SHP77 (cell line): ENCODE measurements at places on chromosomes 4 and X.

GRCh38 chr4:112946127-112946526, 103.3 kb upstream of the ANK2 start:
- DNase-seq = no peak

- DNase-seq = no peak
Measured at GRCh38 chrX:136714626-136715599, 65.8 kb downstream of the ARHGEF6 start.

DNA sequence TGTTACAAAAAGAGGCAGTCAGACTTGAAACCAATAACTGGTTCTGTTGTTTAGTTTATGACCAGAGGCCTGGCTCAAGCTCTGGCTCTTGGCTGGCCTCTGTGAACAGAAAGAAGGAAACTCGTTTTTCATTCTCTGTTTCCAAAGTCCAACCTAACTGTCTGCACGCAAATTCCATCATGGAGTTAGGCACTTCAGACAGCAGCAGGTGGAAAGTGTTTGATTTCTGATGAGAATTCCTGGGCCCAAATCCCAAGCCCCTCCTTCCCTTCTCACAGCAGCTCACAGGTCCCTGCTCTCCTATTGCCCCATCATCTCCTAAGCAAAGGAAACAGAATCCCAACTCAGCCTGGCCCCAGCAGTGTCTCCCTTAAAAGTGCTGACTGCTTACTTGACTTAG, 42.8 kb upstream of the FGF16 start:
- no peak for DNase-seq

DNA sequence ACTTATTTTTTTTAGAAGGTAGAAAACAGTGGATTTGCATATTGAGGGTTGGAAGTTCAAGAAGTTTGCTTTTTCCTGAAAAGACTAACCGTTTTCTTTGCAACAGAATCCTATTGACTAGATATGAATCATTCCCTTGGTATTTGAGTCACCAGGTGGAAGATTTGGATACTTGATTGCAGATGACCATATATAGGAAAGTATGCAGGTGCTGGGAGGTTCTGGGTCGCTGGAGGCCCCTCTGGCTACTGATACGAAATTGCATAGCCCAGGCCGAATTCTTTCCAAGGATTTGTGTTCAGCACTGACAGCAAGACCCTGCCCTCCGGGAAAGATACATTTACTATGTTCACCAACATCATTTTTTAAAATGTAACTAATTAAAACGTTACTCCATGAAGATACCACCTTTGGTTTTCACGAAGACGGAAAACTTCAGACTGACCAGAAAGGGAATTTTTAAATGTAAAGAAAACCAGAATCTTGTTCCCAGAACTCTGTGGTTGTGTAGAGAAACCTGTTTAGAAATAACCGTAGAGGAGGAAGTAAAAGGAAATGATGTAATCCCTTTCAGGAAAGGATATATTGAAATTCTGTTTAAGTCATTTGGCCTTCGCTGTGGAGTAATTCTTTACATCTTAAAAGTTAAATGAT, 946 bp downstream of the ANXA3 start:
- no peak for DNase-seq

DNA sequence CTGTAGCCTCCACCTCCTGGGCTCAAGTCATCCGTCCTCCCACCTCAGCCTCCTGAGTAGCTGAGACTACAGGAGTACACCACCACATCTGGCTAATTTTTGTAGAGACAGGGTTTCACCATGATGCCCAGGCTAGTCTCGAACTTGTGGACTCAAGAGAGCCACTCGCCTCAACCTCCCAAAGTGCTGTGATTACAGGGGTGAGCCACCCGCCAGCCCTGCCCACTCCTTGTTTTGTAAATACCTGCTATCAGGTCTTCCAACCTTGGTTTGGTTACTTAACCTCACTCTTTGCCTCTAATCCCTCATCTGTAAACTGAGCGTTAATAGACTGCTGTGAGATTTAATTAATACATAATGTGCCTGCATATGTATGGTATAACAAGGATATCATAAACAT, 803 bp downstream of the CNGA1 start:
- DNase-seq = no peak

DNA sequence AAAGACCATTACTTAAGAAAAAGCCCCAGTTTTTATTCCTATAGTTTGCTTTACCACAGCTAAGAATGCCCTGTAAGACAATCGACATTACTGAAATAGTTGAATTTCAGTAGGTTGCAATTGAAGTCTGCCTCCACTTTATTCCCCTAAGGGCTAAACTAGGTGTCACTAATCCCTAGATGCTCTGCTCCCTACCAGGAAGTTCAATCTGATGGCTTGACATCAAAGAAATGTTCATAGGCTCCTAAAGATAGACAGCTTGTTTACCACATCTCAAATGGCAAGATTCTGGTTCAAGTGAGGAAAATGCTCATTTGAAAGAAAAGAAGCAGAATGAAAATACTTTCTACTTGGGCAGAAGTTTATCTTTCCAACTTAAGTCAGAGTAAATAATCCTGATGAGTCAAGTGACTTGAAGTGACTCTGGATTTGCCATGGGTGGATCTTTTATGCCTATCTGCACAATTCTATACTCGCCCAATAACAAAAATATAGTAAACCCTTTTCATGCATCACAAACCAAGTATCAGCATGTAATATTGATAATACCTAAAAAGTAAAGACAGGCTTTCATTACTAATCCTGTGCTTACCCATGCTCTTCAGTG, 117.2 kb downstream of the SH3RF1 start:
- DNase-seq = no peak

DNA sequence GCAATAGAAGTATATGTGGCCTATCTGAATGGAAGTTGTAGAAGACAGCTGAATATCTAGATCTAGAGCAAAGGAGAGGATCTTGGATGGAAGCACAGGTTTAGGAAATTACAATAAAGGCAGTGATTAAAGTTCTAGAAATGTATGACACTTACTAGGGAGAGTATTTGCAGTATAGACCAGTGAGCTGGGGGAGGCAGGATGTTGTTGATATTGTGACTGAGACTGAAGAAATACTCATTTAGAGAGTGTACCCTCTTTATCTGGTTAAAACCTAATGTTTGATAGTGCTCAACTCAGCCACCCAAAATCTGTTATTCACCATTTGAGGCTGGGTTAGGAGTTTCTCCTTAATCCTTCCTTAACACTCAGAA, 439.5 kb downstream of the GRXCR1 start:
- DNase-seq = no peak

GRCh38 chrX:8879750-8880149, 78.6 kb upstream of the FAM9A start:
- no peak for DNase-seq

DNA sequence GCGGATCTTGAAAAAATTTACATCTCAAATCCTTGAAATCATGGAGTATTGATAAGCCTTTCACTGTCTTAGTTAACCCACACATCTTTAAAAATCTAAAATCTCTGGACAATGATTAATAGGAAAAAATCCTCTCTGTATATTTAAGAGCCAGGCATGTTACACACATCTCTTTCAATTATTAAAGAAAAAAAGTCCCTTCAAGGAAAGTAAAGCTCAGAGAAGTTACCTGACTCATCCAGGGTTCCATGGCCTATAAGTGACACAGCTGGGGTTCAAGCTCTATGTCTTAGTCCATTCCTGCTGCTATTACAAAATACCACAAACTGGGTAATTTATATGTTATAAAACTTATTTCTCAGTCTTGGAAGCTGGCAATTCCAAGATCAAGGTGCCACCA, 14.2 kb upstream of the FGF16 start:
- DNase-seq = no peak

GRCh38 chr4:183492791-183493222, 12.1 kb upstream of the ING2 start:
- DNase-seq = no peak

GRCh38 chrX:154734061-154734781, 16.7 kb downstream of the GAB3 start:
- no peak for DNase-seq

GRCh38 chr4:146059151-146059550, 116.4 kb upstream of the LSM6 start:
- DNase-seq = no peak

DNA sequence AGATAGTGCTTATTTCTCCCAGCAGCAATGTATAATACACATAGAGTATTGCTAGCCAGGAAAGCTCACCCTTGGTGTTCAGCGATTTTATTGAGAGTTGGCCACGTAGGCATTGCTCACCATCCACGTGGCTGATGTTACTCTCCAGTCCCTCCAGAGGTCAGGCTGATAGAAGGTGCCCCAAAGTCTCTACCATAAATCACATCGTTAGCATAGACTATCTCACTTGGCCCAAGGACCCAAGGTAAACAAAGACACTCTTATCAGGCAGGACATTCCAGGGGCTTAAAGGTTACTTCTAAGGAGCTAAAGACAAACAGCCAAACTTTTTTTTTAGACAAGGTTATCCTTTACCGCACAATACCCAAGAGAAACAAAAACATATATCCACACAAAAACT, 30.3 kb upstream of the RGN start:
- no peak for DNase-seq

DNA sequence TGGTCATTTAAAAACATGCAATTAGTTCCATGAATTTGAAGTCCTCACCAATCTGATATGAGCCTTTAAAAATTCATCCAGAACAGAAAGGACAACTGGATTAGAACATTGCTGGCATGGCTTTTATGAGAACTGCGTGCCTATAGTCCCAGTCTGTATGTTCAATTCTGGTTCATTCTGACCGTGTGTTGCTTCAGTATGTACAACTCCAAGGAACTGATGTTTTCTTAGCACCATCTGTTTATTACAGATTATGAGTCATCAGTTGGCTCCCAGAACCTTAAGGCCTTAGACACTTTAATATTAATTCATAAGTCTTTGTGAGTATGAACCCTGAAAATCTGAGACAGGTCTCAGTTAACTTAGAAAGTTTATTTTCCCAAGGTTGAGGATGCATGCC, 115.0 kb downstream of the CEP44 start:
- no peak for DNase-seq

DNA sequence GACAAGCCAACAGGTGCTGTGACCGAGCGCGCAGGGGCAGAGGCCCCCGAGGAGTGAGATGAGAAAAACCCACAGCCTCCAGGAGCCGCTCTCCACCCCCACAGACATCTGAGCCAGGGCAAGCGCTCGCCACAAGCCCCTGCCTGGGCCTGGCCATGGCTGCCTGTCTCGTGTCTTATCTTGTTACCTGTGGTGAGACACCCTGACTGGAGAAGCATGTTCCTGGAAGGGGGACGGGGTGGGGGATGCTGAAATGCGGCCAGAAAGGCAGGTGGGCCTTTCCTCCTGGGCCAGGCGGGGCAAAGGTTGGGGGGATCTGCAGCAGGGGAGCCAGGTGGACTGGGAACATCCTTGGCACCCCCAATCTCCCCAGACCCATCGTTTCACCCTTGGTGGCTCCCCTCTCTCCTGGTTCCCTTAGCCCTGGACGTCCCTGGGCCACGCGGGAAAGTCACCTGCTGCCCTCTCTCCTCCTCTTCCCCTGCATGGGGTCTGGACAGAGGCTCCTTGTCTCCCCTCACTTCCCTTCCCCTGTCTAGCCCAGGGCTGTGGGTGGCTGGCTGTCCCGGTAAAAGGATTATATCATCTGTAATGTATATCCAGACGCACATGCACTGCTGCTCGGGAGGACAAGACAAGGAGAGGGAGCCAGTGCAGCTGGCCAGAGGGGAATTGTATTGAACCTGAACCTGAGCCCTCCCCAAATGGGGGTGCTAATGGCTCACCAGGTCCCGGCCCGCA, 8.4 kb upstream of the DUSP9 start:
- DNase-seq = no peak

- no peak for DNase-seq
Measured at GRCh38 chr4:23582671-23583070, 307.2 kb downstream of the PPARGC1A start.

- DNase-seq = no peak
Measured at GRCh38 chrX:39268207-39268606, 466.9 kb downstream of the MID1IP1 start.

GRCh38 chr4:7415927-7416686, 18.6 kb downstream of the PSAPL1 start:
- DNase-seq = no peak

GRCh38 chr4:15412461-15412860, 15.4 kb upstream of the C1QTNF7 start:
- no peak for DNase-seq

GRCh38 chr4:108270466-108271450, 102.0 kb upstream of the LEF1 start:
- DNase-seq = no peak

- DNase-seq = peak; percentile 25
Measured at GRCh38 chrX:130079824-130080406, 30.4 kb downstream of the ELF4 start.

DNA sequence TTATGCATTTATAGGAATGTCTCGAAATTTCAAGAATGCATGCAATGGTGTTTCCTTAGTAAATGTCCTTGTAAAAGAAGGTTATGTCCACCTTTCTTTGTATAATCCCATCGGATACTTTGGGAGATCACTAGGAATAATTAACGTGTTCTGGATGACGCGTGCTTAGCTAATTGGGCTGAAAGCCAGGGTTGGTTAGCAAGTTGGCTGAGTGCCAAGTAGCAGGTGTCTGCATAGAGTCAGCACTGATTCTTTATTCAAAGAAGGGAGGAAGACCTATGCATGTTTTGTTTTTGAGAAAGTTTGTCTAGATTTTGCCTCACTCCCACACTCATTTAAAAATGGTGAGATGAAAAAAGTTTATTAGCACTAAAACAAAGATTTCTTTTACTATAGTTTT, 144.6 kb downstream of the SOX3 start:
- DNase-seq = no peak

DNA sequence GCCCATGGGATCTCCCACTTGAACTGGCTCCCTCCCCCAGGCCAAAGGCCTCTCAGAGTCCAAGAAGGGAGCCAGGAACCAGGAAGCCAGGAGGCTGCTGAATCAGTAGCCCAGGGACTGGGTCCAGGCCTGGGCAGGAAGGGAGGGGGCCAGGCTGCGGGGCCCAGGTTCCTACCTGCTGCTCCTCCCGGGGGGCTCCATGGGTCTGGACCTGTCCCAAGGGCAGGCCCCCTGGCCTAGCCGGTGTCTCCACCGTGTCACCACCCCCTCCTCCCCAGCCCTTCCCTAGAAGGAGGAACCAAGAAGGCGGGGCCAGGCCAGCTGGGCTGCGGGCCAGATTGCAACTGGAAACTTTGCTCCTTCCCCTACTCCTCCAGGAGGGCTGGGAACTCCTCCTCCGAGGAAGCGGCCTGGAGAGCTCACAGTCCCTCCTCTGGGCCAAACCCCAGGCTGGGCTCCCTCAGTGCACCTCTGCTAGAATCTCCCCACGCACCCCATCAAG, at the start of gene IQSEC2:
IQSEC2 (minus strand) TSS at position 264 of the 502 bp plus-strand sequence.
- DNase-seq = no peak

GRCh38 chrX:22575161-22575845, 302.6 kb downstream of the CBLL2 start:
- no peak for DNase-seq

GRCh38 chrX:16629909-16630308, 20.0 kb upstream of the S100G start:
- DNase-seq = no peak

DNA sequence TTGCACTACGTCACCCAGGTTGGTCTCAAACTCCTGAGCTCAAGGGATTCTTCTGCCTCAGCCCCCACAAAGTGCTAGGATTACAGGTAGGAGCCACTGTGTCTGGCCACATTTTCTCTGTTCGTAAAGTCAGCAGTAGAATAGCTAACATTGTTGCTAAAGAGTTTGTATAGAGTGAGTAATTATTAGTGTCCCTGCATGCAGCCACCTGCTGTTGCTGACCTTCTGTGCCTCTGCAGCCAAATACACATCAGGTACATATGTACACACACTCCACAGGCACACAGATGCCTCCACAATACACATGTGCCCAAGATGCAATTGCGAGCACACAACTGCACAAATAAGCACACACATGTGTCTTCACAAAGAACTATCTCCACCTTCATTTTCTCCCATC, 10.9 kb downstream of the DRD5 start:
- no peak for DNase-seq

- no peak for DNase-seq
Measured at GRCh38 chrX:13087322-13088155, 43.1 kb upstream of the FAM9C start.
